ENCODE measurements at places on chromosomes 7 and 10. TPM values are rescaled to one million over a fixed set of nuclear protein-coding genes. Genes with fewer than 3 reads are reported as not detected.

Gene FGFBP3
- 0.65 TPM for total RNA-seq

Gene RBP4
- not detected for total RNA-seq

Gene SLC18A3
- not detected for total RNA-seq

Gene LHFPL3
- not detected for total RNA-seq

GRCh38 chr7:67487316-67487715 lies 490.7 kb downstream of the TYW1 start:
- ATAC-seq = no peak

DNA sequence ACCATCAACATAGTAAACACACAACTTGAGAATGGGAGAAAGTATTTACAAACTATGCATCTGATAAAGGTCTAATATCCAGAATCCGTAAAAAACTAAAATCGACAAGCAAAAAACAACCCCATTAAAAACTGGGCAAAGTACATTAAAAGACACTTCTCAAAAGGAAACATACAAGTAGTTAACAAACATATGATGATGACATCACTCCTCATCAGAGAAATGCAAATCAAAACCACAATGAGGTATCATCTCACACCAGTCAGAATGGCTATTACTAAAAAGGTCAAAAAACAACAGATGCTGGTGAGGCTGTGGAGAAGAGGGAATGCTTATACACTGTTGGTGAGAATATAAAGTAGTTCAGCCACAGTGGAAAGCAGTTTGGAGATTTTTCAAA lies 125.1 kb downstream of the TFPI2 start:
- no peak for ATAC-seq

DNA sequence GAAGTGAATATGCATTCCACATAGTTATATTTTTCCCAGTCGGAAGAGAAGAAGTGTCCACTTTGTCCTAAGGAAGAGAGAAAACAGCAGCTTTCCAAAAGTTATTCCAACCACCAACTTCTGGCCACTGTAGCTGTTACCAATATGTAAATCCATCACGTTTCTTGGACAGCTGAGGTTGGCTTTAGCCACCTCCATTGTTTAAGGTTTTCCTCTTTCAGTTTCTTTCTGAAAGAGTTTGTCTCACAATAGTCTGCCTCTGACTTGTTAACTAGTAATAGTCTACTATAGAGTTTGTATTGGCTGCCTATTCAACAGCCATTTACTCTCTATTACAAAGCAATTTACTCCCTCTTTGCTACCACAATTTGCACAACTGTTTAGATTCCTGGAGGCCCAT lies 457.6 kb upstream of the LRRN3 start:
- no peak for ATAC-seq

DNA sequence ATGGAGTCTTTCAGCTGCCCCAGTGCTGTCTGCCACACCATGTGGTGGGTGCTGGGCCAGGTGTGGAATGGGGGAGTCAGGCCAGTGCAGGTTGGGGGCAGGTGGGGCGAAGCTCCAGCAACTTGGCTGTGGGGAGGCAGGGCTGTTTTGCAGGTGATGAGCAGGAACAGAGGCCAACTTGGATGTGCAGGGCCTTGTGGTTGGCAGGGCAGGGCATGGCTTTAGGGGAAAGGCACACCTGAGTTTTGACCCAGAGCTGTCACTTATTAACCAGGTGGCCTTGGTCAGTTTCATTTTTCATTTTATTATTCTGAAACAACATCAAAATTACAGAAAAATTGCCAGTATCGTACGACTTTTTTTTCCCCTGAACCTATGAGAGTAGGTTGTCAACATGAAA lies 1.1 kb upstream of the SFTPA2 start:
- no peak for ATAC-seq

GRCh38 chr7:11212816-11213215 lies 239.1 kb downstream of the PHF14 start:
- ATAC-seq = no peak

DNA sequence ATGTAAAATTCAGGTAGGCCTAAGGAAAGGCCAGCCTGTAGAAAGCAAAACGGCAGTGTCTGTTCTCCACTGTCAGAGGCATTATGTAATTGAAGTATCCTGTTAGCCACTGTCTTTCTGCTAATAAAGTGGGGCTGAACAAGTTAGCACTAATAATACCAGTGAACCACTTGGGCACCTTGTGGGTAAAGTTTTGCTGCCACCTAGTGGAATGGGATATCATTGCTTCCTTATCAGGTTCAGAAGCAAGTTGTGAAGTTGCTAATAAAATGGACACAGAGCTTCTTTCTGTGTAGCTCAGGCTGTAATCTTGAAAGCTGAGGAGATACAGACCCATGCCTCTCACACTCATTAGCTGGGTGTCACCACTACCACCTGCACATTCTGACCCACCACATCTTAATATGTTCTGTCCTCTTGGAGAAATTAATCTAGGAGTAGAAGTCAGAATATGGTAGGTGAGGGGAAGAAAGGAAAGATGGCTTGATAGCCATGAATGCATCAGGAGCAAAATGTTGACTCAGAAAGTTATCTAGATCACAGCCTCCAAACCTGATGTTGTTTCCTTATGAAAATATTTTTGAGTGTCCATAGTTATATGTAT lies 175.1 kb downstream of the SEPTIN7 start:
- peak; percentile 48 for ATAC-seq

- no peak for ATAC-seq
These were observed 21.7 kb downstream of the IMPDH1 start for GRCh38 chr7:128388145-128388485.

DNA sequence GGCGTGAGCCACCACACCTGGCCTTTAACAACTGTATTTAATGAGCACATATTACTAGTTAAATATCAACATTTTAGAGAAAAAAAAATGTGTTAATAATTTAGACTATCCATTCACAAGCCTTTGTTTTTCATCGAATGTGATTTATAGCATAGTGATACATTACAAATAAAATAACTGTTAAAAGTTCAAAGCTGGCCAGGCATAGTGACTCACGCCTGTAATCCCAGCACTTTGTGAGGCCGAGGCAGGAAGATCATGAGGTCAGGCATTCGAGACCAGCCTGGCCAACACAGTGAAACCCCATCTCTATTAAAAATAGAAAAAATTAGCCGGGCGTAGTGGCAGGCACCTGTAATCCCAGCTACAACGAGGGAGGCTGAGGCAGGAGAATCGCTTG lies 72.7 kb downstream of the HACD1 start:
- no peak for ATAC-seq

DNA sequence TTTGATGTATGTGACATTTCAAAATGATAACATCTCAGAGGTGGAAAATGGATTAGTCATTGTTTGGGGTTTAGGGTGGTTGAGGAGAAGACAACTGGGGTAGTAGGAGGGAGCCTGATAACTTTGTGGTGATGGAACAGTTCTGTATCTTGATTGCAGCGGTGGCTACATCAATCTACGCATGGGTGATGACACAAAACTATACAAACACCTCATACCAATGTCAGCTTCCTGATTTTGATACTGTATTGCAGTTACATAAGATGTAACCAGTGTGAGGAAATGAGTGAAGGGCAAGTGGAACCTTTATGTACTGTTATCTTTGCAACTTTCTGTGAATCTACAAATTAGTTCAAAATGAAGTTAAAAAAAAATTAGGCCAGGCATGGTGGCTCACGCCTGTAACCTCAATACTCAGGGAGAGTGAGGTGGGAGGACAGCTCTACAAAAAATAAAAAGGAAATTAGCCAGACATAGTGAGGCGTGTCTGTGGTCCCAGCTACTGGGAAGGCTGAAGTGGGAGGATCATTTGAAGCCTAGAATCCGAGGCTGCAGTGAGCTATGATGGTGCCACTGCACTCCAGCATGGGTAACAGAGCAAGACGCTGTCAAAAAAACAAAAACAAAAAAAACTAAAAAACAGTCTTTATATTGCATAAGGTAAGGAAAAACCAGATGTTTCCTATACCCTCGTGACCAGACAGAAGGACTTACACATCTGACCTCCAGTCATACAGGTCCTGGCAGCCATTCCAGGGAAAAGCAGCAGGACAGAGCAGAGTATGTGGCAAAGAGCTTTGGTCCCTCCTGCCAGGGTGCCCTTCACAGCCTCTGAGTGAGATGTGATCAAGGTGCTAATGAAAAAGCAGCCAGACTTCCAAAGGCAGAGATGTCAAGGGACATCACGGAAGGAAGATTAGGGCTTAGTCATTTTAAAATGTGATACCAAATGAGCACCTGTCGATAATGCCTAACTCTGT lies 50.8 kb downstream of the CYTH3 start:
- ATAC-seq = peak; percentile 98

DNA sequence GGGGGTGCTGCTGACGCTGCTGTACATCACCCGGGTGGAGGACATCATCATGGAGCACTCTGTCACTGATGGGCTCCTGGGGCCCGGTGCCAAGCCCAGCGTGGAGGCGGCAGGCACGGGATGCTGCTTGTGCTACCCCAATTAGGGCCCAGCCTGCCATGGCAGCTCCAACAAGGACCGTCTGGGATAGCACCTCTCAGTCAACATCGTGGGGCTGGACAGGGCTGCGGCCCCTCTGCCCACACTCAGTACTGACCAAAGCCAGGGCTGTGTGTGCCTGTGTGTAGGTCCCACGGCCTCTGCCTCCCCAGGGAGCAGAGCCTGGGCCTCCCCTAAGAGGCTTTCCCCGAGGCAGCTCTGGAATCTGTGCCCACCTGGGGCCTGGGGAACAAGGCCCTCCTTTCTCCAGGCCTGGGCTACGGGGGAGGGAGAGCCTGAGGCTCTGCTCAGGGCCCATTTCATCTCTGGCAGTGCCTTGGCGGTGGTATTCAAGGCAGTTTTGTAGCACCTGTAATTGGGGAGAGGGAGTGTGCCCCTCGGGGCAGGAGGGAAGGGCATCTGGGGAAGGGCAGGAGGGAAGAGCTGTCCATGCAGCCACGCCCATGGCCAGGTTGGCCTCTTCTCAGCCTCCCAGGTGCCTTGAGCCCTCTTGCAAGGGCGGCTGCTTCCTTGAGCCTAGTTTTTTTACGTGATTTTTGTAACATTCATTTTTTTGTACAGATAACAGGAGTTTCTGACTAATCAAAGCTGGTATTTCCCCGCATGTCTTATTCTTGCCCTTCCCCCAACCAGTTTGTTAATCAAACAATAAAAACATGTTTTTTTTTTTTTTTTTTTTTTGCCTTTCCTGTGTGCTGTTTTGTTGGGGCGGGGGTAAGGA lies 55.8 kb downstream of the TSPAN15 start:
- peak; percentile 42 for ATAC-seq

DNA sequence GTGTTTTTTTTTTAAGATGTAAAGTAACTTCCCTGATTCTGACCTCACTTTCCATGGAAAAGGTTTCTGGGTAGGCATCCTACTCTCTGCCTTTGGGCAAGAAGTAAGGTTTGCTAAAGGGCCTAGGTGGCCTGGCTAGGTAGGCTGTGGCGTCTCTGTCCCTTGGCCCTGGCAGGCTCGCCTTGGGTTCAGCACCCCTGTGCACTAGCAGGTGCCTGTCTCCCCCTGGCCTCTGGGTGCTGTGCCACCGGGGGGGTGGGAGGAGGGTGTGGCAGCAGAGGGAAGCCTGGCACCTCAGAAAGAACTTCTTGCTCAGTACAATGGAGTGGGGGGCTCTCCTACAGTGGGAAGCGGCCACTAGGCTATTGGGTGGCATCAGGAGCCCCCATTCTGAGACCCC lies 14.0 kb downstream of the TECPR1 start:
- ATAC-seq = no peak

- ATAC-seq = no peak
These were observed 103.9 kb downstream of the LRRC4 start for GRCh38 chr7:127927348-127927696.

DNA sequence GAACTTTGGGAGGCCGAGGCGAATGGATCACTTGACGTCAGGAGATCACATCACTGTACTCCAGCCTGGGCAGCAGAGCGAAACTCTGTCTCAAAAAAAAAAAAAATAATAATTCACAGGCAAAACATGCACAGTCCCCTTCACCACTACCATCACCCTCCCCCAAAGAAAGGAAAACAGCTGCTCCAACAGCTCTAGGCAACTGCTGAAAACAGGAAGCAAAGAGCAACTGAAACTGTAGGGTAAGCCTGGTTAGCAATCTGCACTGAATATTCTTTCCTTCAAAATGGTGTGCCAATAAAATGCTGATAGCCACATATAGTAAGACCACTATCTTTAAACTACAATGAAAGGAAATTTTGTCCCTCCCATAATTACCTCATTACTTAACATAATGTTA lies 11.8 kb downstream of the NT5C2 start:
- no peak for ATAC-seq

DNA sequence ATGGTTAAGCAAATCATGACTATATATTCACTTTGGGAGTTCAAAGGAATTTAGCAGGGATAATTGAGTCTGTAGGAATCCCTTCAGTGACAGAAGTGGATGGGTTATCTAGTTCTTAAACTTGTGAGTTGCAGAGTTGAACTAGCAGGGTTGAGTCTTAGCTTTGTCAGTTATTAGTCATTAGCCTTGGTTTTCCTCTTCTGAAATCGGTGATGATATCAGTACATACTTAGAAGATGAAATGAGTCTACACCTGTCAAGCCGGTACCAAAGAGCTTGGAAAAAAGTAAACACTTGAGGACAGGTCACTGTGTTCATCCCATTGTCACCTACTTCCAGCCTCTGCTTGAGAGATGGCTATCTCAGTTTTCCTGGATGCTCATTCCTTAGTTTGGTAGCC lies 73.5 kb downstream of the BUB3 start:
- ATAC-seq = peak; percentile 45

- no peak for ATAC-seq
These were observed 70.4 kb downstream of the INPP5A start for GRCh38 chr10:132607961-132608495.

- ATAC-seq = no peak
These were observed 110.4 kb downstream of the COL28A1 start for GRCh38 chr7:7425321-7425720.

GRCh38 chr10:70457759-70458305 lies 16.4 kb upstream of the NODAL start:
- ATAC-seq = no peak

DNA sequence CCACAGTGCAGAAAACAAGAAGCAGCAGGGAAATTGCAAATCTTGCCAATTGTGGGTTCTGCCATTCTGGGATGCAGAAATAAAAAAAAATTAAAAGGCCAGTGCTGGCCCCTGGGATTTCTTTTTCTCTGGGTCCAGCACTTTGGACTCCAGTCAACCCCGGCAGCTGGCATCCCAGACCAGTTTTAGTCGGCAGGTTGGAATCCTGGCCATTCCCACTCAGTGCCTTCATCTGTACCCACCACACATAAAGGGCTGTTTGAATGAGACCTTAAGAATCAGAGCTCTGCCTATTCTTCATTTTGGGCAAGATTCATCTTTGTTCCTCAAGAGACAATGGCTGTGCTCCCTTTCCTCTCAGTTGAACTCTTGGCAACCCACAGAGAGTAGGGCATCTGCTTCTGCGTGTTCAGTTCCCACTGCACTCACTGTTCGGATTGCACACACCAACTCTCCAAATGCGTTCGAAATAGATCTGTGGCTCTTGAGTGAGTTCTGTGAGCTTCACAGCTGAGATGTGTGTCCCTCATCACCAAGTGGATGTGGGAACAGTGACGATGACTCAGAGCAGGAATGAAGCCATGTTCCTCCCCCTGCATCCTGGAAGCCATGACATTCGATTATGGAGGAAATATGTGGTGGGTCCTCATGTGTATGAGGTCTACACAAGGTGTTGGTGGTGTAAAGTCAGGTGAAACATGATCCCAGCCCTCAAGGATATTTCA lies 63.0 kb upstream of the EGFR start:
- no peak for ATAC-seq

All from activated T-helper 17 cell treated with anti-CD3 and anti-CD28 coated beads, Interleukin-2, amount 50 U/mL, for 72 hours (primary cell).